HS-5 (cell line): ENCODE measurements at places on chromosomes 12 and 14.

DNA sequence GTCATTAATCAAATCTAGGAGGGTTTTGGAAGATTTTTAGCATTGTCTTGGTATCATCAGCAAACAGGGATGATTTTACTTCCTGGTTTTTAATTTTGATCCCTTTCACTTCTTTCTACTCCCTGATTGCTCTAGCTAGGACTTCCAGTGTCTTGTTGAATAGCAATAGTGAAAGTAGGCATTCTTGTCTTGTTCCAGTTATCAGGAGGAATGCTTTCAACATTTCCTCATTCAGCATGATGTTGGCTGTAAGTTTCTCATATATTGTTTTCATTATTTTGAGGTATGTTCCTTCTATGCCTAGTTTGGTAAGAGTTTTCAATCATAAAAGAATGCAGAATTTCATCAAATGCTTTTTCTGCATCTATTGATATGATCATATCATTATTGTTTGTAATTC, 244.2 kb upstream of the CLEC14A start:
- no peak for DNase-seq

DNA sequence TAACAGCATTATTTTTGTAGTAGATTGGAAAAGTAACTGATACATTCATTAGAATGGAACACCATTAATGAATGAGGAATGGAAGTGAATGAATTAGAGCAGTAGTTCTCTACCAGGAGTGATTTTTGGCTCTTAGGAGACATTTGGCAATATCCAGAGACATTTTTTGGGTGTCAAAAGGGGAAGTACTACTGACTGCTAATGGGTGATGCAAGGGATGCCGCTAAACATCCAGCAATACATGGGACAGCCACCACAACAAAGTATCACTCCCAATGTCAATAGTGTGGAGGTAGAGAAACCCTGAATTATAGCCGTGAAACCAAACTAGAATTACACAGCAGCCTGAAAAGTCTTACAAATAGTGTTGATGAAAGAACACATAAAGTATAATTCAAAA, 1.5 kb downstream of the CHURC1 start:
- DNase-seq: no peak

- no peak for DNase-seq
These were observed 143.0 kb downstream of the OTOGL start for GRCh38 chr12:80242321-80242720.

DNA sequence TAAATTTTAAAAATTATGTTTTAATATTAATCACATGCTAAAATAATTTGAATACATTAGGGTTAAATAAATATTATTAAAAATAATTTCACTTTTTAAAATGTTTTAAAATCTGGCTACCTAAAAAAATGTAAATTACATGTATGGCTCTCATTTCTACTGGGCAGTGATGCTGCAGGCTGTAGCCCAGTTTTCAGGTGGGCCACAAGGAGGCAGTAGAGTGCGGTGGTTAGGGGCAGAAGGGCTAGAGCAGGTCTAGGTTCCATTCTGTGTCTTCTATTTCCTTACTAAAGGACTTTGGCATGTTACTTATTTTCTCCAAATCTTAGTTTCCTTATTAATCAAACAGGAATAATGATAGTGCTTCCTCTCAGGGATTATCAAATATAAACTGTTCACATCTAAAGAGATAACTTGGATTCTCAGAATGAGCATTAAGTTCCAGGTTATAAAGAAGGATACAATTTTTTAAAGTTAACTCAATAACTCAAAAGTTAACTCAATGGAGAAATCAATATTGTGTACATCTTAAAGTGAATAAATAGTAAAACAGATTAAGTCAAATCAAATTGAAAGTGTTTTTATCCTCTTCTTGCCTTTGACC, 54.9 kb upstream of the OVCH1 start:
- DNase-seq: peak; percentile 16

- no peak for DNase-seq
These were observed 177.1 kb downstream of the CCDC91 start for GRCh38 chr12:28367326-28367725.

DNA sequence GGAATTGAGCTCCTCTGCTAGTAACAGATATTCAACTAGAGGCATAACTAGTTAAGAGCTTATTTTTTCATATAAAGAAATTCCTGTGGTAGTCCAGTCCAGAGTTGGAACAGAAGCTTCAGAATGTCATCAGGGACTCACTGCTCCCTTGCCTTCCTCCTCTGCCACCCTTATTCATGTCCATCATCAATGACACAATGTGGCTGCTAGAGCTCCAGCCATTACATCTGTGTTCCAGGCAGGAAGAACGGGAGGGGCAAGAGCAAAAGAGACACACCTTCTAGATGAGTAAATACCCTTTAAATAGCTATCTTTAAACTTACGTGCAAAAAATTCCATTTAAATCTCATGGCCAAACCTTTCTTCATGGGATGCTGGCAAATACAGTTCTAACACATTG, 47.3 kb upstream of the HMGA2 start:
- DNase-seq: no peak

- DNase-seq: no peak
These were observed 76.4 kb downstream of the ZC3H14 start for GRCh38 chr14:88639221-88639620.

GRCh38 chr14:76958980-76959710, 69.4 kb downstream of the IRF2BPL start:
- DNase-seq: no peak

- no peak for DNase-seq
These were observed 4.5 kb upstream of the AKAP6 start for GRCh38 chr14:32324601-32325000.

DNA sequence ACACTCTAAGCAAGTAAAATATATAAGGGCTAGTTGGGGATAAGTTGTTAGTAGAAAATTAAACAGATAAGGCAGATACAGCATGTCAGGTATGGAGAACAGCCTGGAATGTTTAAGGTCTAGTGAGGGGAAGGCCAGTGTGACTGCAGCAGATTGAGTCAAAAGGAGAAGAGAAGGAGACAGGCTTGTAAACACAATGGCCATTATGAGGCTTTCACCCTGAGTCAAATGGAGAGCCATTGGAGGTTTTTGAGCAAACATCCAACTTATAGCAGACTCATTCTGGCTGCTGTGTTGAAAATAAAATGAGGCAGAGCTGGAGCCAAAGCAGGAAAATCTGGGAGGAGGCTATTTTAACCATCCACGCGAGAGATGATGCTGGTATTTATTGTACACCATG, 142.0 kb downstream of the DUSP6 start:
- no peak for DNase-seq

GRCh38 chr14:73887318-73887616, 608 bp downstream of the ZNF410 start:
- DNase-seq: no peak

- no peak for DNase-seq
These were observed 26.8 kb downstream of the TMEM63C start for GRCh38 chr14:77208291-77208978.

- no peak for DNase-seq
These were observed 677 bp downstream of the ATP2A2 start for GRCh38 chr12:110281549-110282299.

DNA sequence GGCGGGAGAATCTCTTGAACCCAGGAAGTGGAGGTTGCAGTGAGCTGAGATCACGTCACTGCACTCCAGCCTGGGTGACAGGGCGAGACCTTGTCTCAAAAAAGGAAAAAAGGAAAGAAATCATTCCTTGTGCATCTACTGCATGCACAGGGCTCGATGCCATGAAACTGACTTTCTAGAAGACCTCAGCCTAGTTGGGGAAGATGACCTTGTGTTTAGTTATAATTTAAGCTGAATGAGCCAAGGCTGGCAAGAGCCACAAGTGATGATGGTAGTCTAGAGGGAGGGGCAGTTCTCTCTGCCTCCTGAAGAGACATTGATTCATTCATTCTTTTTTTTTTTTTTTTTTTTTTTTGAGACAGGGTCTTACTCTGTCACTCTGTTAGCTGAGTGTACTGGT, 24.2 kb downstream of the ACACB start:
- no peak for DNase-seq

- DNase-seq: no peak
These were observed 11.8 kb downstream of the ATG14 start for GRCh38 chr14:55399852-55400251.

- DNase-seq: no peak
These were observed 847.8 kb downstream of the RPS29 start for GRCh38 chr14:48738186-48738925.

GRCh38 chr14:51942971-51943370, 46.4 kb upstream of the RTRAF start:
- no peak for DNase-seq
